ENCODE measurements at places on chromosomes 12 and 14.

DNA sequence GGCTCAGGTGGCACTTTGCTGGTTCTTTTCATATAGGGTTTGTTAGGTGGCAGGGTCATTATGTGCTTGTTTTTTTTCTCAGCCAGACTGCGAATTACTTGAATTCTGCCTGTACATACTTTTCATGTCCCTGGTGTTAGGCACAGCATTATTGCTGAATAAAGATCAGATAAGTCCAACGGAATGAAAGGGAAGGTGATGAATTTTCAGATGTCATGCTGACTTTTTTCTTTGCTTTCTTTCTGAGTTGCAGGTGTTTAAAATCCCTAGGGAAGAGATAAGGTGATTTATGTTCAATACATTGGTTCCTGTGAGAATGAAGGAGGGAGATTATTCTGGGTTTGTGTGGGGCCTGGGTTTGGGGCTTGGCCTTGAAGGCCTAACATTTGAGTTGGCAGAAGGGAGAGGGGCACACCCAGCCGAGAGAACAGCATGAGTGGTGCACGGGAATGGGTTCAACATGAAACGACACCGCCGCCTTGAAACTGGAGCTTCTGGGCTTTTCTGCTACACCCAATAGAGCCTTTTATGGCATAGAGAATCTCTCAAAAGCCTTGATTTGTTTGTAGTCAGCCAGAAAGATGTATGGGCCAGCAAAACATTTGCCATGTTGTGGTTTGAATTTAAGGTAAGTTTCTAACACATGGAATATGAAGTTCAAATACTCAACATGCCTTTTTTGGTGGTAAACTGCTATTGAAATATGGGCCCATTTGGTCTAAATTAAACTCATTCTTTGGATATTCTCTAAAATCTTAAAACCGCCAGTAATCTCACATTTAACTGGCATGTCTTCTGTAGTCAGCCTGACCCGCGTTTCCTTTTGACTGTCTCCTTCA is 477.0 kb downstream of the PCNX1 start:
- no peak for DNase-seq

DNA sequence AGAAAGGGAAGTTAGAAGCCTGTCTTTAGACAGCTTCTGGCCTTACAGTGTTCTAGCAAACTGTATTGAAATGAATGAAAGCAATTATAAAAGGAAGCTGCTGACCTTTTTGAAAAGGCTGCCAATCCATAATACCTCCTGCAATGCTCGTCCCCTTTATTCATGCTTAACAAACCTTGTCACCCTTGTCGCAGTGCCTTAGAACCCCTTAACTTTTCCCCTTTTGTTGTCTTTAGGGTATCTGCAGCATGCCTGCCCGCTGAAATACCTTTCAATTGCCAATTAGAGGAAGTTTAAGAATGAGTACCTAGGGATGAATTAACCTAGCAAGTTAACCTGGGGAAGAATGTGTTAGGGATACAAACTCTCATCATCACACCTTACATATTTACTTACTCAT is 731.2 kb downstream of the RERGL start:
- DNase-seq, result no peak

DNA sequence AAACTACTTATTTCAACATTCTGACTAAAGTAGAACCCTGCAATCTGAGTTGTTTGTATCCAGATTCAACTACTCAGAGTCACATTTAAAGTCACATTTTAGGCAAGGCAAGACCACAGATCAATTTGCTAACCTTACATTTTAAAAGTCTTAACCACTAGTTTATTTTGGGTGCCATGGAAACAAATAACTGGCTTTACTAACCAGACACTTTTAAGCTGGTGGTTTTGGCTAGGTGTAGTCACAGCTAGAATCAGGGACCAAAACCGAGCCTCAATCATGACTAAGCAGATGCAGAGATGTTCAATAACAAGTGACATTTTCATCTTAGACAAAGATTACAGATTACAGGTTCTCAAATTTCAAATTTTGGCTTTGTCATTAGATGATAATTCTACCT is 115.3 kb downstream of the PDE6H start:
- no peak for DNase-seq

GRCh38 chr12:84793558-84794367 is 118.8 kb downstream of the SLC6A15 start:
- no peak for DNase-seq
